ENCODE measurements at places on chromosomes 5 and 9.

GRCh38 chr5:53475320-53475719, 5.1 kb upstream of the FST start:
- no peak for DNase-seq

DNA sequence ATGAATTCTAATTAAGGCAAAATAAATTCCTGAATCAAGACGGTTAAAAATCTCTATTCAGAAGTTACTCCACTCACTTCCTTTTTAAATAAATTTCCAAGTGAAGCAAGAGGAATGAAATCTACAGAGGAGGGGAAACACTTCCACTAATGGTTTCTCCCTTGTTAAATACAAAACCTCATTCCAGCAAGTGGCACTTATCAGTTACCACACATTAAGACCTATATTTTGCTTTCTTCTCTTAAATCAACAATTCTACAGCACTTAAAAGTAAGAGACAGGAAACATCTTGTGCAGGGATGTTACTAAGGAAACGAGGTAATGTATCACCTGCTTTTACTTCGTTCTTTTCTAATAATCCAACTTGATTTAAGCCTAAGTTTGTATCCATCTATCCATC, 172.6 kb downstream of the RAPGEF6 start:
- no peak for DNase-seq

DNA sequence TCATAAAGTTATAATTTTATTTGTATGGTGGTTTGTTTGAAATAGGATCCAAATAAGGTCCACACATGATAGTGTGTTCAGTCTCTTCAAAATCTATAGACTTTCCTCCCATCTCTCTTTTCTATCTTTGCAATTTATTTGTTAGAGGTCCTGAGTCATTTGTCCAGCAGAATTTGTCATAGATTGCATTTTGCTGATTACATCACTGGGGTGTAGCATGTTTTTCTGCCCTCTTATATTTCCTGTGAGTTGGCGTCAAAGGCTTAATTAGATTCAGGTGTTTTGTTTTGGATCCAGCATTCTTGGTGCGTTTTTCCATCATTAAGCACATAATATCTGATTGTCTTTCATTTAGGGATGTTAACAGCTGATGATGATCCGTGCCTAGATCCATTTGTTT, 15.0 kb downstream of the CYFIP2 start:
- DNase-seq: no peak

- no peak for DNase-seq
These were observed 143.7 kb downstream of the ACER2 start for GRCh38 chr9:19552282-19553105.

GRCh38 chr9:112285056-112285455, 48.4 kb downstream of the PTBP3 start:
- DNase-seq: no peak

- DNase-seq: no peak
These were observed 22.0 kb upstream of the PIK3R1 start for GRCh38 chr5:68193481-68194036.

GRCh38 chr5:43274435-43275114, 38.6 kb downstream of the HMGCS1 start:
- no peak for DNase-seq

DNA sequence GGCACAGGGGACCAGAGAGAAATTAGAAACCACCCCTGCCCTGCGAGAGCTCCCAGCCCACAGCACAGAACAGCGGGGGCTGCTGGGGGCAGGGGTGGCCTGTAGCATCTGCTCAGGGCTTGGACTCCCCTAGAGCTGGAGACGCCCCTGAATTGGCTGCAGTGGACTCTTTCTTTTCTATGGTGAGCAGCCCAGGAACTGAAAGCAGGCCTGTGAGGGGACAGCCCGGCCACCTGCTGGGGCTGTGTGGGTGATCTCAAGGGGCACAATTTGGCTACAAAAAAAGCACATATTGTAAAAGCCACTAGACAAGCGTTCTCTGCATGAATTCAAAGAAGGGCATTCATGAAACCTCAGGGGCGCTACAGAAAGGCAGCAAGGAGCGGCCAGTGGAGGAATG, 57.5 kb upstream of the ICE1 start:
- DNase-seq: no peak

DNA sequence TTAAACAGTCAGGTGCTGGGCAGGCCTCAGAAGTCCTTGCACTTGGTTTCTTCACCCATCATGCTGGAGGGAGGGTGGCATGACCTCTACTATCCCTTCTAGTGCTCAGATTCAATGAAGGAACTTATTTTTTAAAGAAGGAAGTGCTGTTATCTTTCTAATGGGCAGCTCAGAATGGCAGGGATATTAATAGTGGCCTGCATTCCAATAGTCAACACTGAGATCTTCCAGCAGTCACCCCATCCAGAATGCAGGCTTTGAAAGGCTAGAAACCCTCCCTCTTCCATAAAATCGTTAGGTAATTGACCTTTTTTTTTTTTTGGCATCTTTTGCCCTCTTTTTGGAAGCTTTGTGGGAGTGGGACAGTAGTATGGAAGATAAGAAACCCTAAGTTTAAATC, 325.0 kb downstream of the ARRDC3 start:
- no peak for DNase-seq

- DNase-seq: no peak
These were observed 12.0 kb downstream of the REXO4 start for GRCh38 chr9:133405508-133406438.

GRCh38 chr5:29162297-29162696, 2031.2 kb upstream of the CDH6 start:
- DNase-seq: no peak

GRCh38 chr9:123739387-123739786, 190.5 kb downstream of the DENND1A start:
- DNase-seq: no peak

DNA sequence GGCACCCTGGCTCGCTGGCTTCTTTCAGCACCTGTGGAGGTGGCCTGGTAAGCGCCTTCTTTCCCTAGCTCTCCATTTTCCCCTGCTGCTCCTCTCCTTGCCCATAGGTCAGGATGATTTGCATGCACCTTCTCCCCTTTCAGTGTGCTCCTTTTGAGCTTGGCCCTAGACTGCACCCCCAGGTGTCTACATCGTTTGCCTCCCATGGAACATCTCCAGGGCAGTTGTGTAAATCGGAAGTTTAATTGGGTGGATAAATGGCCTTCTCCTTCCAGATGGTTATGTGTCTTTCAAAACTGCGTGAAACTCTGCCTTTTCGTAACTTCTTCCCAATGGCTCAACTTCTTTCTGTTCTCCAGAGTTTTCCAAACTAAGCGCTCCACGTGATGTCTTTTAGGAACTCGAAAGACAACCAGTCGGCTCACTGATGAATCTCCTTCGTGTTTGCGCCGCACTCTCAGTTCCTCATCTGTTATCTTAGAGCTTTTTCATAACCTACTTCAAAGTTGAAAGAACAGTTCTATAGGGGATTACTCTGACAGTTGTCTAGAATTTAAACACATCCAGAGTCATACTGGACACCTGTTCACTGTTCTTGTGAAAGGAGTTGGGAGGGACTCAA, 1.7 kb downstream of the ADAMTS19 start:
- DNase-seq: no peak

- no peak for DNase-seq
These were observed 457.3 kb downstream of the RAB3C start for GRCh38 chr5:59040024-59040803.

DNA sequence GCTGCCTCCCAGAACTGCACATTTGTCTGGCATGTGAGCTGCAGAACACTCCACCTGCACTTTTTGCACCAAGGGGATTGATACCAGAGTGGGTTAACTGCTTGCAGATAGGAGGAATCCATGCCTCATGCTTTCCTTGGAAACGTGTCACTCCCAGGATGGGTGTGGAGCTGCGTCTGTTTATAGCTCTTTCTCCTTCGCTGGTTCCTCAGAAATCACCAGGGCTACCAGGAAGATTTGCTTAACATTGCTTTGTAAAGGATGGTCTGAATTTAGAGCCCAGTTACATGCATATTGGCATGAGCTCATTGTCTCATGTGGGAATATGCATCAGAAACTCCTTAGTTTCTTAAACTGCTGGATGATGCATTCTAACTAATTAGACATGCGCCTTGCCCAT, 234.6 kb downstream of the GADD45G start:
- no peak for DNase-seq

DNA sequence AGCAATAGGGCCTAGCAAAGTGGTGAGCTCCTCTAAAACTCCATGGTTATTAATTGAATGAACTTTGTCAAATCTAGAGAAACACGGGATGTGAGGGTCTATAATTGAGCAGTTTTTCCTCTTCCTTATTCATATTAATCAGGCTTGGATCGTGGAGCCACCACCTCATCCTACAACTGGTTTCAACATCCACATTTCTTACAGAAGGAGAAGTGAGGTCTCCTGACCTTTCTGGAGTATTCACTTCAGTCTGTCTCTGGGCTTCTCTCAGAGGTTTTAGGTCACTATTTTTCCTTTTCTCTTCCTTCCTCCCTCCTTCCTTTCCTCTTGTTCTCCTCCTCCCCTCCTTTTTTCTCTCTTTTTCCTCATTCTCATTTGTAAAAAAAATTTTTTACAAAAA, 177.3 kb upstream of the ACTBL2 start:
- no peak for DNase-seq
